ENCODE measurements at places on chromosomes 13 and 19. TPM values are rescaled to one million over a fixed set of nuclear protein-coding genes. Genes with fewer than 3 reads are reported as not detected.

DNA sequence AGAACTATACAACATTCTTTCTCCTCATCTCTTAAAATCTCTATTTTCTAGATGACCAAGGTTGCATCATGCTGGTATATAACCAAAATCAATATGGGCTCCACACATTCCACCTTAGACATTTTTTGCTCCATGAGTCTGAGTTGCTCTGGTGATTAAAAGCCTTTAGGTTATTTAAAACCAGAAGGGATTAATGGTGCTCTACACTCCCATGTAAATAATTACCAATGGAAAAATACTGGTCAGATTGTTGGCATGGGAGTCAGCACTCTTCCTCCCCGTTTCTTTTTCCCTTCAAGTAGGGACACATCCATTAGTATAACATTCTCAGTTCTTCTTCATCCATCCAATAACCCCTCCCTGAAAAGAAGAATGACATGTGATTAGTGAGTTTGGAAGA is 747.7 kb downstream of the PCDH17 start:
- no peak for DNase-seq

DNA sequence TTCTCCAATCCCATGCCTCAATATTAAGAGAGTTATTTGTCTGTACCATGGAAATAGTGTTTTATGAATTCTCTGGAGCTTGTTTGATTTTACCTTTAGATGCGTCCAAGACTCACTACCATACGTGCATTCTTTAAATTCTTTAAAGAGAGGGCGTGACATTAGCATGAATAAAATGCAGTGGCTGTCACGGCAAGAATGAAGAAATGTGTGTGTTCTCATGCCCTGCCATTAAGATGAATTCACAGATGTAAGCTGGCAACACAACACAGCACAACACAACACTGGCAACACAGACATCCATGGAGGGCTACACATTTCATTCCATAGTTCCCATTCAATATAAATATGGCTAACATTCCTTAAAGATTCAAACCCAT is 213.4 kb downstream of the ENOX1 start:
- no peak for DNase-seq

- no peak for DNase-seq
Observed at GRCh38 chr19:48210005-48210404, 39.5 kb downstream of the ZSWIM9 start.

- no peak for DNase-seq
Observed at GRCh38 chr13:23567906-23568460, 2.2 kb upstream of the TNFRSF19 start.

DNA sequence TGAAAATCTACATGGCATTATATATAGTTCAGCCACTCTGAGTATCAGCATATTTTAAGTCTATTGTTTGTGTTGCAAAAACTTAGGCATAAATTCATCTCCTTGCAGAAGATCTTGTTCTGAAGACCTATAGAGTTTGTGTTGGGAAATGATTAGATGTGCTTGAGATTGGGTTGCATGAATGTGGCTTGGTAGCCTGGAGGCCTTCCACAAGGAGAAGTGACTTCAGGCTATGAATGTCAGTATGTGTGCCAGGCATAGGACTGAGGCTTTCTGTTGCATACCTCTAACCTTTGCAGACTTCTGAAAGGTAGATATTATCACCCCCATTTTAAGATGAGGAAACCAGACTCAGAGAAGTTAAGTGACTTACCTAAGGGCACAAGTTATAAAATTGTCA is 188.6 kb downstream of the OLFM4 start:
- no peak for DNase-seq

GRCh38 chr13:30618930-30619279 is 1.2 kb downstream of the USPL1 start:
- no peak for DNase-seq

GRCh38 chr13:37984357-37984756 is 114.8 kb upstream of the TRPC4 start:
- no peak for DNase-seq

- DNase-seq, result no peak
Observed at GRCh38 chr13:74683411-74683810, 549.2 kb upstream of the KLF12 start.

DNA sequence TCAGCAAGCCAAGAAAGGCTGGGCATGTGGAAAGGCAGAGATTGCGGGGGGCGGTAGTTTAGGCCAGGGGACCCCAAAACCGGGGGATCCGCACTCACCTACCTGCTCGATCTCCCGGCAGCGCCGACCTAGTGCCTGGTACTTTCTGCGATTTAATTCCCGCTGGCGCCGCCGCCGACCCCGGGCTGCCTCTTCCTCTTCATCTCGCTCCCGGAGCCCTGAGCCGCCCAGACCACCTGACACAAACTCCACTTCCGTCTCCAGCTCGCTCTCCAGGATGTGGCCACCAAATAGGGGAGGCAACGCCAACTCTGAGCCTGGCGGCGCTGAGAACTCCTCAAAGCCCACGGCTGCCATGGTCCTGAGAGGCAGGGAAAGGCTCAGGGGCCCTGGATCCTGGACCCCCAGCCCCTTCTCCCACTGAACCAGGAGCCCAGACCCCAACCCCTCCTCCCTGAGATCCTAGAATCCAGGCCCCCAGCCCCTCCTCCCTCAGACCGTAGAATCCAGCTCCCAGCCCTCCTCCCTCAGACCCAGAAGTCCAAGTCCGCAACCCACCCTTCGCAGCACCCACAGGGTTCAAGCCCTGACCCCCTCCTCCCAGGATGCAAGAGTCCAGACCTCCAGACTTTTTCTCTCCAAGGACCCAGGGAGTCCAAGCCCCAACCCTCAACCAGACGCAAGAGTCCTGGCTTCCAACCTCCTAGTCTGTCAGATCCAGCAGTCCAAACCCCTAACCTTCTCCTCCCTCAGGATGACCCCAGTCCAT is 933 bp downstream of the TFPT start:
- DNase-seq, result no peak

The SIGLEC8 gene
- not detected for total RNA-seq

DNA sequence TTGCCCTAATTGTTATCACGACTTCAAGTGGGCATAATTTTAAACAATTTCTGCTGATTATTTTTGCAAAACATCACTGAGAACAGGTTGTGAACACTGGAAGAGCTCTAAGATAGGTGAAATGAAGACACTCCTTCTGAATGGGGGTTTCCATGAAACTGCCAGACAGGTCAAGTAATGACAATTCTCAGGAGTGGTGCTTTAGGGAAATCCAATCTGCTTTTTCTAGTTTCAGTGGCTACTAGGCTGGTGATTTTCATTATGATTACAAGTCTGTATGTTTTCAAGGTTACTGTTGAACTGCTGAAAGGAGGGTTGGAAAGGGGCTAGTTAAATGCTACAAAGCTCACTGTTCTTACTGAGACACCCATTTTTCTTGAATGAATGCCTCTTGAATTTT is 1724.2 kb downstream of the PCDH9 start:
- DNase-seq, result no peak

DNA sequence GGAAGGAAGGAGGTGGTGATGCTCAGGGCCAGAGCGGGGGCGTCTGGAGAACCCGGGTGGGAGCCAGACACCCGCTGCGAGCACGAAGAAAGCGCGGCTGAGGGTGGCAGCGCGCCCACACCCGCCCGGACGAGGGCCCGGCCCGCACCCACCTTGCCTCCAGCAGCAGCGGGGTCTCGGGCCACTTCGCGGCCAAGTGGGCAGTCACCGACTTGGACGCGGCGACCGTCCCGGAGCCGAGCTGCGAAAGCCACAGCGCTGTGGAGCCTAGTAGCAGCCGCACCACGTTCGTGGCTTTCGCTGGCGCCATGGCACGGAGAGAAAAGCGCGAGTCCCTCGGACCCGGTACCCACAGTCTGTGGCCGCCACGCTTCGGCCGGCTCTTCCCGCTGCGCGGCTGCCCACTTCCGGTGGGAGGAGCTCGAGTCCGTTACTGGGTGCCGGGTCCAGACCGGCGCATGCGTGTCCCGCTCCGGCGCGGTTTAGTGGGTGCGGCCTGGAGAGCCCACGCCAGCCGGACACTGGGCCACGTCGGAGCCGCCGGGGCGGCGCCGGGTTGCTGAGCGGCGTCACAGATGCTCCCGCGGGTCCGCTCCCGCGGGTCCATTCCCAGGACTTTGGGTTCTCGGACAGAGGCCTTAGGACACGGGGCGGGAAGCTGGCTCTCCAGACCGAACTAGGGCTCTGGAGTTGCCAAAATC is at the start of gene UGGT2:
UGGT2 (minus strand) TSS at position 399 of the 701 bp plus-strand sequence; CDS start at position 310, 89 bp downstream.
- no peak for DNase-seq

- DNase-seq, result no peak
Observed at GRCh38 chr13:36966404-36966803, 32.7 kb downstream of the ALG5 start.

The MISP3 gene
- total RNA-seq, result 2.7 TPM

The TICAM1 gene
- 16.5 TPM for total RNA-seq

- DNase-seq, result no peak
Observed at GRCh38 chr13:65063753-65064152, 2166.4 kb downstream of the PCDH9 start.

The ZNF296 gene
- 5.6 TPM for total RNA-seq

GRCh38 chr13:101916775-101917474 is 464.4 kb downstream of the ITGBL1 start:
- no peak for DNase-seq

- DNase-seq, result no peak
Observed at GRCh38 chr19:30062907-30063649, 121.0 kb downstream of the URI1 start.

- DNase-seq, result no peak
Observed at GRCh38 chr13:39297664-39298171, 259.5 kb downstream of the NHLRC3 start.

- no peak for DNase-seq
Observed at GRCh38 chr19:17543986-17544385, 11.5 kb upstream of the COLGALT1 start.

GRCh38 chr19:51541458-51542357 is 10.2 kb upstream of the SIGLEC6 start:
- DNase-seq, result no peak

DNA sequence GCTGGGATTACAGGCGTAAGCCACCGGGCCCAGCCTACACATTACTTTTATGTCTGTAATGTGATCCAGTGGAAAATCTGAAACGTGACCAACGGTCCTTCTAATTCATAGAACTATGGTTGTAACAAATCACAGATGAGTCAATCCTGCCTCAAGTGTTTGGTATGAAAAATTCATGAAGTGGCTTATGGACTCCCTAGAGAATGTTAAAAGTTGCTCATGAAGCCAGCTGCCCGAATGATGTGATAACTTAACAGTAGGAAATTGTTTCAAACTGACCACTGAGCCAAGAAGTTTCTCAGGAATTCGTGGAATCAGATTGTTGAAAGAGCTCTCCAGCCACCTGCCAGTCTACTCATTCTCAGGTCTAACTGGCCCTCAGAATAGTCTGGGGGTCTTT is 59.4 kb upstream of the FARP1 start:
- DNase-seq, result no peak

The SLC10A2 gene
- total RNA-seq, result not detected

DNA sequence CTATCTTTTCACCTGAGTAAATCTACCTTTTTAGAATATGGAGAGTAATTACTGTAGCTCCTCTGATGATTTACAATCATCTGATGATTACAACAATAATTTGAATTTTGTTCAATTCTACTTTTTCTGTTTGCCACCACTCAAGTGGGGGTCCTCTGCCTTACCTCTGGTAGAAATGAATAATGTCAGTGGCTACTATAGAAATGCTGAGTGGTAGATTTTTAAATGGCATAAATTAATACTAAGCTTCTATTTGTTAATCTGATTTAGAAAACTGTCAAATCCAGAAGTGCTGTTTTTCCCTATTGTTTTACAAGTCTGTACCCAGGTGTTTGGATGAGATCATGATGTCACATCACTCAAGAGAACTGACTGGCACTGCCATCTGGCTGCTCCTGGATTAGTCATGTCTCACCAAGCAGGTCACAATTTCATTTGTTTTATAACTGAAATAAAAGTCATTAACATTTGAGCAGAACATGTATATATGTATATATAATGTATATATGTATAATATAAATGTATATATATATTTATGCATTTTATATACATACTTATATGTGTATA is 494.8 kb downstream of the TBC1D4 start:
- DNase-seq, result no peak

DNA sequence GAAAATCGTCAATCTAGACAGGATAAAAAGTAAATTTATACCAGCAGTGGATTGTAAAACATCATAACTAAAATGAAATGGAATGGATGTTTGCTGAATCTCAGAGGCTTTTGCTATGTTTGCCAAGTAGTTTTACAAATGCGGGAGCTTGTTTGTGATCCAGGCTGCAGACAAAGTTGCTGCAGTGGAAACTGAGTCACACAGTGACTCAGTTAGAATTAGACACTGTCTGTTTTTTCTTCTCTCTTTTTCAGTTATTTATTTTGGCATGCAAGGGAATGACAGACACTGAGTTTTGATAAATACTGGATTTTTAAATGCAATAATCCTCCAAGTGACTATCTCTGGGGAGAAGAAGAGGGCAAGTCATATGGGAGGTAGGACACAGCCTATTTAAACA is 4.6 kb upstream of the PNMA8A start:
- DNase-seq, result no peak

The EIF3K gene
- total RNA-seq, result 349 TPM

GRCh38 chr13:77370888-77371287 is 44.0 kb upstream of the MYCBP2 start:
- no peak for DNase-seq

The CATSPERD gene
- total RNA-seq, result not detected

All from vagina (tissue), 2 donors.